ENCODE measurements at places on chromosomes 4 and X.

- DNase-seq = no peak
Measured at GRCh38 chr4:37685823-37686372, 278 bp downstream of the RELL1 start.

- DNase-seq = no peak
Measured at GRCh38 chrX:121216641-121217374, 169.4 kb downstream of the GLUD2 start.

GRCh38 chr4:43357252-43357974, 464.9 kb downstream of the GRXCR1 start:
- peak; percentile 61 for DNase-seq

DNA sequence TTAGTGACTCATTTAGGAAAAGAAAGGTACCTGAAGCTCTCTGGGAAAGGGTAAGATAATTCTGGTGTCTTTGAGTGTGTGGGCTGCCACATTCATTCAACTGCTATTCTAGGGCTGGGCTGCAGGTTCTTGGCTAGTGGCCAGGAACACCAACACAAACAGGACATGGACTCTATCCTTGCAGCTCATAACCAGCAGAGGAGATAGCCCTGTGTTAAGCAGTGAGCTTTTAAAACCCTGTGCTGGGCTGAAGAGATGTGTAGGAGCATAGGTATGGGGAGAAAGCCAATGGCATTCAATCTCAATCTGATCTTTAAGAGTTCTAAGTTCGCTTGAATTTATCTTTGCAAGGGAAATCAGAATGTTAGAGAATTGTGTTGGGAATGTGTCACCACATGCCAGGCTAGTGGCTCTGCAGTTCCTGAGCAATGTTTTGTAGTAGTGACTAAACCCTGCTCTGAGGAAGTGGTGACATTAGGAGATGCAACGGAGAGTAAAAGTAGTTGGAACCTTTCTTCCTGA, 39.2 kb downstream of the SGMS2 start:
- DNase-seq = no peak

DNA sequence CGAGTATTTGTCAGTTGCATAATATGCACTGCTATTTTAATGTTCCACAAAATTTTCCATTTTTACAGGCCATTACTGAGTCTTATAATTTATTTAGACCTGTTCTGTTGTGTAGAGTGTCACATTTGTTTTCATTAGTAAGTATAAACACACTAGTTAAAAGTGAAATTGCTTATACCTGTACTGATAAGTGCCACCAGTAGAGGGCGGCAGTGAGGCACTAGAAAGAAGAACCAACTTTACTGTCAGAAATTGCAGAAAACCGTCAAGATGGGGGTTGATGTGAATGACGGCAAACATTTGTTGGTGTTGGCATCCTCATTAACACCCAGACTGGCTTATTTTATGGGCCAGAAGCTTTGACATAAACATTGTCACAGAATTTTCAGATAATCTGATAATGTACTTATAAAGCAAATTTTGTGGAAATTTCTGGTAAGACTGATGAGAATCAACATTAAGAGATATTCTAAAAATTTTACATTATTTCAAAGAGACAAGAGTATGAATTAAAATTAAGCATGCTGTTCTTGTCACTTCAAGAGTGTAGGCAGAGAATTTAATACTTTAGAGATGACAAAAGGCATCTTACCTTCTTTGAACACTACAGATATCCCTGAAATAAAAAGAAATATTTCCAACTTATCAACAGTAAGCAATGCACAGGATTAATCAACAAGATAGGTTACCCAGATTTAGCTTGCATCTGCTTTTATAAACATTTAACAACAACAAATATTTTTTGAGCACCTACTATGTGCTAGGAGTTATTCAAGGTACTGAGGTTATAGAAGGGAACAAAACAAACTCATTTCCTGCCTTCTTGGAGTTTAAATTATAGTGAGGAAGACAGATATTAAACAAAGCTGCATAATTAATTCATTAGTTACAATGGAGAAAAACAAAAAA, 24.9 kb downstream of the ALPK1 start:
- peak; percentile 24 for DNase-seq

GRCh38 chr4:142222127-142222526, 585.7 kb downstream of the IL15 start:
- DNase-seq = no peak

DNA sequence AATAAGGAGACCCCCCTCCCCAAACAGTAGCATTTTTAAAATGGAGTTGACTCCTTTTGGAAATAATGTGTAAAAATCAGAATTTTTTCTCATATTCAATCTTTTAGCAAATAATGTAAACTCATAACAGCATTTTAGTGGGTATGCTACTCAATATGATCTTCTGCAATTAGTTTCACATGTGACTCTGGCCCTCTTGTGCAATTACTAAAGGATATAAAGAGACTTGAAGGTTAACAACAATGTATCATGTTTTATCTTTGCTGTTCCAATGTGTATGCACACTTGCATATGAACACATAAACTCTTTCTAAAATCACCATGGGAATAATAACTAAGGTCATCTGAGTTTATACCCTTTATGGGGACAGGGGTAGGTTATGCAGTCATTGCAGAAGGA, 39.9 kb upstream of the RXFP1 start:
- no peak for DNase-seq

GRCh38 chr4:168604496-168605373, 107.9 kb downstream of the PALLD start:
- peak; percentile 55 for DNase-seq

- DNase-seq = no peak
Measured at GRCh38 chr4:10856271-10856782, 171.8 kb upstream of the CLNK start.

DNA sequence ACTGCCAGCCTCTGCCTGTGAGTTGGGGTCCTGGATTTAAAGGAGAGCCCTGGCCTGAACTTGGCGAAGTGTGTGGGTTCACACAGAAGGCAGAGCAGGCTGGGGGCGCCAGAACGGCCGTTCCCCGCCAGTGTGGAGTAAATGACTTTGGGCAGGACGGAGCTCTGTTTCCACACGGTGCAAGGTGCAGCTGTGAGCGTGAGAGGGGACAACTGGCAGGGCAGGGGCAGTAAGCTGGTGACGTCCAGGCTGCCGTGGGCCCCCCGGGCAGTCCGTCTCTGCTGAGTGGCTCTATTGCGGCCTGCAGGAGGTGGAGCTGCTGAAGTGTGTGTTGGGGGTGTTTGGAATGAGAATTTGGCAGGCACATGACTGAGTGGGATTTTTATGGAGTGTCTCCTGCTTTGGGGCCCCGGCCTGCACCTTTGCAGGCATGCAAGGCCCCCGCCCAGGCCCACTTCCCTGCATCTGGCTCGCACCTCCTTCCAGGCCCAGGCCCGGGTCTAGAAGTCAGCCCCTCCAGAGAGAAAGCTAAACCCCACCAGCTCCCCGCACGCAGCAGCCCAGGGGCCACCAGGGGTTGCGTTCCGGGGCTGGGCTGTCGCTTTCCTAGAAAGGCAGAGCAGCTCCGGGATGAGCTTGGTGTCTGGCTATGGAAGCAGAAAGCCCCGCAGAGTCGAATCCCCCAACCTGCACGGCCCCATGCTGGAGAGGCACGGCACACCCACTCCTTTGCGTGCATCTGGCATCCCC, 62.2 kb upstream of the GRPEL1 start:
- DNase-seq = no peak

DNA sequence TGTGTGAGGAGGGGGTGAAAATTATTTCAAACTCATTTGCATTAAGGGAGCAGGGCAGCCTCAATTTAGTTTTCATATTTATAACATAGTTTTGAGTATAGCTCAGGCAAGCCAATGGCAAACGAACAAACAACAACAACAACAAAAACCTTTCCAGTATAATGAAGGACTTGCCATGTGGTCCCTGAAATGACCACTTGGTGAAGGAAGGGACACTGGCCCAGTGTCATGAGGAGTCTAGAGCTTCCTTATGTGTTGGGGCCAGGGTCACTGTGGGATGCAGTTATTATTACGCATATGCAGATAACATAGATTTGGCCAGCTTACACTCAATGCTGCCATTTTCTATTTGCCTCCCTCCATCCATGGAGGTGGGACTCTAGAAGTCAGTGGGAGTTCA, 23.3 kb downstream of the NKX3-2 start:
- no peak for DNase-seq

- no peak for DNase-seq
Measured at GRCh38 chrX:147848543-147849443, 62.9 kb upstream of the FMR1 start.

- no peak for DNase-seq
Measured at GRCh38 chr4:119797238-119797894, 168.8 kb upstream of the PDE5A start.

DNA sequence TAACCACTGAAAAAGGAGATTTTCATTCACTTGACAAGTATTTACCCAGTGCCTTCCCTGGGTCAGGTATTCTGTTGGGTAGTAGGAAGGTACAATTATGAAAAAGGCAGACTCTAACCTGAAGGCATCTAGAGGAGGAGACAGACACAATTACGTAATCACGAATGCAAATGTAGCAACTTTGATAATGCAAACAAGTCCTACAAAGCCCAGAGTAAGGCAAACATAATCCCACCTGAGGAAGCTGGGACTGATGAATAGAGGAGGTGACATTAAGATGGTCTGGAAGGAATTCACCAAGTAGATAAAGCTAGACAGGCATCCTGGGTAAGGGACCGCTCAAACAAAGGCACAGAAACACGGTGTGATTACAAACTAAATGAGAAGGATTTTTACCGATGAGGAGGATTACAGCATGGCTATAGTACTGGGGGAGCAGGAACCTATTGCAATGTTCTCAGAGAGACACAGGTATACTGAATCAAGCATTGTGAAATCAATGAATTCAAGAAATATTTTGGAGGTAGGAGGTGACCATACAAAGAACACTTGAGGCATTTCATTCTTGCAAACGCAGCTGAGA, 37.1 kb downstream of the TMEM150C start:
- DNase-seq = no peak

GRCh38 chrX:111041018-111041462, 55.0 kb upstream of the PAK3 start:
- DNase-seq = no peak

DNA sequence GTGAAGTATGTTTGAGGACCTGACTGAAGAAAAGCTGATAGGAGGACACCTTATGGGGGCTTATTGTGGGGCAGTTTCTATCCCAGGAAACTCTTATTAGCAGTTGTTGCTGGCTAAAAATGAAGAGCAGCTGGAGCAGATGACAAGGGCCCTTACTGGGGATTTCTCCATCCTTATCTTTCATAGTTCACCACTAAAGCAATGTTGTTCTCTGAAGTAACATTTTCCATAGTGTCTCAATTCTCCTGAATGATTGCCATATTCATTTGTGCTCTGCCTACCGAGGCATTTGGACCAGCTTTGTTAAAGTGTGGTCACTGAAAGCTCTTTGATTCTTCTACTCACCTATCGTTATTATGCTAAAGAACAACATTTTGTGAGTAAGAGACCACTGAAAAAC, 7.7 kb downstream of the ENOX2 start:
- DNase-seq = no peak

DNA sequence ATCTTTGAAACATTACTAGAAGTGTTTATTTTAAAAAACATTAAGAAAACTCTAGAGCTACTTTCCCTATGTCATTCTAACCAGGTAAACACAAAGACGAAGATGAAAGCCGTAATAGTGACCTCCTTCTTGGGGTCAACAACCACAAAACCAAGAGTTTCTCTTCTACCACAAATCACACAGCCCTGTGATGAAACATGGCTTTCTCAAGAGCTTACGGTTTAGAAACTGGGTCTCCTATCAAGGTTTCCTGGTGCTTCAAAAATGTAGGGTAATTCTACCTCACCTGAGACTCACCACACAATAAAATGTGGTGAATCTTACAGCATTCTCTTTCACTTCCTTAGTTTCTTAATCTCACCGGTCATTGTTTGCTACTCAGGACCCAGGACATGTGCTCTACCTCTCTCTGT, 50.9 kb downstream of the CORIN start:
- DNase-seq = no peak

- DNase-seq = peak; percentile 71
Measured at GRCh38 chrX:68842781-68843581, 14.2 kb downstream of the EFNB1 start.

DNA sequence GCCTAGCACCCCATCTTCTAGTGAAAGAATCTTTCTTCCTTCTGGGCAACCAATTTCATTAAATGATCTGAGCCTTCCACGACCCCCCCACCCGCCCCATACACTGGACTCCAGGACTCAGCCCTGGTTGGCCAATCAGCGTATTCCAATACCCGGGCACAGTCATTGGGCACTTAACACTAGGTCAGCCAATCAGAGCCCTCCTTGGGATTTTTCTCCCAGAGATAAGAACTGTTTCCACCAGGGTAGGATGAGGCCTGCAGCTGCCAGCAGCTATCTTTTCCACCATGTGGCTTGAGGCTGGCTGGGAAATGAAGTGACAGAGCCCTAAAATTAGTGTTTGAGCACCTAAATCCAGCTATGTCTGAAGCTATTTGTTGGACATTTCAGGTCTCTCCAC, 418.8 kb downstream of the BCOR start:
- no peak for DNase-seq

DNA sequence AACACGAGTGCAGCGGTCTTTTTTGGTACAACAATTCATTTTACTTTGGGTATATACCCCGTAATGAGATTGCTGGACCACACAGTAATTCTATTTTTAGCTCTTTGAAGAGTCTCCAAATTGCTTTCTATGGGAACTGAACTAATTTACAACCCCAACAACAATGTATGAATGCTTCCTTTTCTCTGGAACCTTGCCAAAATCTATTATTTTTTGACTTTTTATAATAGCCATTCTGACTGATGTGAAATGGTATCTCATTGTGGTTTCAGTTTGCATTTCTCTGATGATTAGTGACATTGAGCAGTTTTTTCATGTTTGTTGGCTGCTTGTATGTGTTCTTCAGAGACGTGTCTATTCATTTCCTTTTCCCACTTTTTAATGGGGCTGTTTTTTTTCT, 240.8 kb downstream of the STK32B start:
- no peak for DNase-seq

DNA sequence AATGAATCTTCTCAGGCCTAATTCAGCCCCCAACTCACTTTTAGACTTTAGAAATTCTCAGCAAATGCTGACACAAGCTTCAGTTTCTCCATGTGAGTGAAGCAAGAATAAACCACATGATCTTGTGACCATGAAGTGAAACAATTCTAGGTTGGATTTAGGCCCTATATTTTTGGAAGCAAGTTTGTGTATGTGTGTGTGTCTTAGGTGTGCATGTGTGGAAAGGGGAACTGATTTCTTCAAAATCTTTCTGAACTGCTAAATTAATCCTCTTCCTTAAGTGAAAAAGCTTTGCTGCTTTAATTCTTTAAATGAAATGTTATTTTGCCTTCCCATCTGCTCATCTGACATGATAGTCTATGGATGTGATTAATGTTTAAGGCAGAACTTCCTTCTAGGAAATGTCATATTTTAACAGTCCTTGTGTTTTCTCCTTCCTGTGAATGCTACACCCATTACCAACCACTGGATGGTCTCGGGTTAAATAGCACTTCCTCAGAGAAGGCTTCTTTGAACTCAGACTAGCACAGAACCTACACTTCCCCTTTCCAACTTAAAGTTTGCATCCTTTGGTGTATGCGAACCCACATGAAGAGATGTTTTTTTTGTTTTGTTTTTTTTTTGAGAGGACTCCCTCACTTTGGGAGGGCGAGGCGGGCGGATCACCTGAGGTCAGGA, 1.2 kb upstream of the TMEM144 start:
- no peak for DNase-seq

- no peak for DNase-seq
Measured at GRCh38 chr4:27357283-27357682, 496.6 kb downstream of the STIM2 start.
